ENCODE measurements at places on chromosomes 2 and 18.

DNA sequence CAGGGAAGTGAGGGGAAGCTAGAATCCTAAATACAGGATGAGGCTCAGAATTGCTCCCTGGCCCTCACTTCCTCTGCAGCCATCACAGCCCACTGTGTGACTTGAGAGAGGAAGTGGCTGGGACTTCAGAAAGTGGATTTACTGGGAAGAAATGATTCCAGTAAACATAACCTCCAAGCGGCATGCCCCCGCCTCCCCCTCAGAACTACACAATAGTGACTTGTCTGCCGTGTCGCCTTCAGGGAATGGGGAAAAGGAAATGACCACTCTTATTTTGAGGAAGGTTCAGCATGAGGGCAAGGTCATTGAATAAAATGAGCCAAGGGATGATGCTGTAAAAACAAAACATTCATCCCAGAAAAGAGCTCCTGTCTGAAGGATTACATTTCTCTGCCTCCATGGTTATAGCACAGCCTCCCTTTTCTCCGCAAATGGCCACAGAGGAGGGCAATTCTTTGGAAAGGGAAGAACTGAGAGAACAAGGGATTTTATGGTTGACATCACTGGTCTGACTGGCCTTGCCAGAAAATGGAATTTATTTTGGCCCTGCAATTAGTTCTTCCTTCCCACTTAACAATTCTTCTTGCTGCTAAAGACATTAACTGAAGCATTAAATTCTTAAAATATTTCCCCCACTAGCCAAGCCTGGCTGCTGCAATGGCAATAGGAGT, 78.9 kb upstream of the DAPL1 start:
- no peak overlapping the region for H3K4me3 ChIP-seq
- no peaks in the 10 kb centered on the region for H3K27me3 ChIP-seq
- no peaks in the 10 kb centered on the region for H3K36me3 ChIP-seq
- no peak for DNase-seq

GRCh38 chr2:241279828-241280227, 35.6 kb downstream of the HDLBP start:
- no peaks in the 10 kb centered on the region for H3K27me3 ChIP-seq
- no peaks in the 10 kb centered on the region for H3K36me3 ChIP-seq
- no peaks in the 10 kb centered on the region for H3K4me1 ChIP-seq
- H3K4me3 ChIP-seq = no peak overlapping the region
- DNase-seq = no peak

DNA sequence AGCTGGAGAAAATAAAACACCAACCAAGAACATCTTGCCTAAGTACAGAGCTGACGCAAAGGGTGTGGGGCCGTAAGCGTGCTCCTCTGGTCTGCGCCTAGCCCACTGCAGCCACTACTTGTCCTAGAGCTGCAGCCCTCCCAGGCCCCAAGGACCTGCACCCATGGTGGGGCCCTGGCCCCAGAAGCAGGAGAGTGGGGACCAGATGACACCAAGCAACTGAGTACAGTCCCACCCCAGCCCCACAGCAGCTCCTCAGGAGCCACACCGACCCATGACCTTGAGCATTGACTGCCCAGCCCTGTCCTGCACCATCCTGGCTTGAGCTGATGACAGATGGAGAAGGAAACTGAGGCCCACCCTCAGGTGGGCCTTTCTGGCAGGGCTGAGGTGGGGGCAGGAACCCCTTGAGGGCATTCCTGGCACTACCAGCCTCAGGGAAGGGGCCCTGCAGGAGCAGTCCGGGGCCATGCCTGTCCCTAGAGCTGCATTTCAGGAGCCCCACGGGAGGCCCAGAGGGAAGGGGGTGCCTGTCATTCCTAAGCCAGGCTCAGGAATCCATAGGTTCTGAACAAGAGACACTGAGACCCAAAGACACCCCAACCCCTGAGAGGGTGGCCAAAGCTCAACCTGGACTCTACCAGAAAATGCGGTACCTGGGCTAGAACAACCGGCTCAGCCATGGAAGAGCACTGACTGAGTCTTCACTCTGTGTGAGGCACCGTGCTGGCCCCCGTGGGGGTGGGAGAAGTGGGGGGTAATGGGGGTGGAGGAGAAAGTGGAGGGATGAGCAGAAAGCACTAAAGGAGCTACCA, 4.9 kb downstream of the KIF1A start:
- no peak overlapping the region for H3K4me3 ChIP-seq
- no peaks in the 10 kb centered on the region for H3K4me1 ChIP-seq
- H3K27me3 ChIP-seq = no peaks in the 10 kb centered on the region
- no peaks in the 10 kb centered on the region for H3K36me3 ChIP-seq

DNA sequence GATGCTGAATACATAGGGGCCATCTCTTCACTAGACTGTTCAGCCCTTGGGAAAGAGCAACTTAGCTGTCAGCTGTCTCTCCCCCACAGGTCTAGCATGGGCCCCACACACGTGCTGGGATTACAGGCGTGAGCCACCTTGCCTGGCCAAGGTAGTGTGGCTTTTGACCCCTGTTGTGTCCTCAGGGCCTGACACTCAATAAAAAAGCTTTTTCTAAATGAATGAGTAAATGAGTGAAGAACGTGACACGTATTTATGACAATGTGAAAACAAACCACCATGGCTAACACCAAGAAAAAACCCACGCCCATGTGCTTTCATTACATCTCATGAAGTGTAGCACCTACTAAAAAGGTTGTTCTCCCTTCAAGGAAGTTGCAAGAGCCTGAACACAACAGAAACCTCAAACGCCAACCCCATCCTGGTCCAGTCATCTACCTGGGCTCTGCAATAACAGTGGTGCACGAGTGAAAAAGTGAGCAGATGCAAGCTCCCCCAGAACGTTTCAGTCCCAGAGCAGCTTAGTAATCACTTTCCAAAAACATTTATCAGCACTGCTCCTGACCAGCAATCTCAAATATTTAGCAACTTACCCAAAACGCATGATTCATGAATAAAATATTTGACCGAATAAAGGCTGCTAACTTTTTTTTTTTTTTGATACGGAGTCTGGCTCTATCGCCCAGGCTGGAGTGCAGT, 3.4 kb downstream of the WDFY1 start:
- no peak overlapping the region for H3K27ac ChIP-seq
- no peak for DNase-seq
- H3K27me3 ChIP-seq = no peaks in the 10 kb centered on the region
- no peaks in the 10 kb centered on the region for H3K36me3 ChIP-seq
- H3K4me1 ChIP-seq = peaks cover 25% of the 10 kb centered on the region

DNA sequence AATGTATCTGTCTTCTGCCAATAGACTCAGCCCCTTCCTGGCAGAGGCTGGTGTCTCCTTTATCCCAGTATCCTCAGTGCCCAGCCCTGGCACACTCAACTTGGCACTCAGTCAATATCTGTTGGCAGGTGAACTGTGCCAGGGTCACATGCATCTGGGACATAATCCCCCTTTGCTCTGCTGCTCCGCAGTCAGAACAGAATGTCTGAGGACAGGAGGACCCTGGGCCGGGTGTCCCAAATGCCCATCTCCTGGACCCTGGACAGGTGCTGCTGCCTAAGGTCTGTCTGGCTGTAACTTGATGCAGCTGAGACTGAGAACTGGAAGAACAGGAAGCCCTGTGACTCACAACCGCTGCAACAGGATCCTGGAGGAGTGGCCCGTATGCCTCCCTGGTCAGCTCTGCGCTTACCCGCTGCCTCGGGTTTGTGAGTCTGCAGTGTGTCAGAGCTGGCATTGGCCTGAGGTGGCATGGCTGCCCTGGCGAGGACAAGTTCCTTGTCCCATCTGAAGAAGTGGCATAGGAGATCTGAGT, 11.4 kb downstream of the HK2 start:
- no peaks in the 10 kb centered on the region for H3K36me3 ChIP-seq
- H3K4me3 ChIP-seq = no peak overlapping the region
- H3K27ac ChIP-seq = peak overlapping the region; percentile 83
- H3K27me3 ChIP-seq = no peaks in the 10 kb centered on the region

DNA sequence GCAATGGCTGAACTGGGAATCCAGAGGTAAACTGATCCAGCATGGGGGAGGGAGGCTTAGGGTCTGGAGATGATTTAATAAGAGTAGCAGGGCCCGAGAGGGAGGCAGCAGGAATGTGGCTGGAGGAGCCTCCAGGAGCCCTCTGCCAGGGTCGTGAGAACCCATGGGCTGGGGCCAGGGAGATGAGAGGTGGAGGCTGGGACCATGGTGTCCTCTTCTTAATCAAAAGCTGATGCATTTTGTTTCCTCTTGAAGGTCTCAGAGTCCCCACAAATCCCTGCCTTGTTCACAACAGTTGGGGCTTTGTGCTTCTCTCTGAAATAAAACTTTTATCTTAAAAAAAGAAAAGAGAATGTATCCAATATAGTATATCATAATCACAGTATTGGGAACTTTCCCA, 123.7 kb upstream of the ZNF516 start:
- no peaks in the 10 kb centered on the region for H3K36me3 ChIP-seq
- H3K4me1 ChIP-seq = peaks cover 10% of the 10 kb centered on the region
- no peak for DNase-seq
- no peak overlapping the region for H3K4me3 ChIP-seq

GRCh38 chr2:109699646-109700045, 85.5 kb downstream of the SOWAHC start:
- H3K36me3 ChIP-seq = no peaks in the 10 kb centered on the region
- no peaks in the 10 kb centered on the region for H3K4me1 ChIP-seq
- H3K4me3 ChIP-seq = no peak overlapping the region

GRCh38 chr2:121903037-121903689, 147.7 kb downstream of the TSN start:
- no peaks in the 10 kb centered on the region for H3K36me3 ChIP-seq
- H3K4me3 ChIP-seq = no peak overlapping the region
- H3K4me1 ChIP-seq = no peaks in the 10 kb centered on the region
- no peaks in the 10 kb centered on the region for H3K27me3 ChIP-seq
- H3K27ac ChIP-seq = no peak overlapping the region
- no peak for DNase-seq

- H3K27me3 ChIP-seq = no peaks in the 10 kb centered on the region
- no peak overlapping the region for H3K4me3 ChIP-seq
- no peak for DNase-seq
- H3K4me1 ChIP-seq = no peaks in the 10 kb centered on the region
- no peak overlapping the region for H3K27ac ChIP-seq
Observed at GRCh38 chr2:55530539-55531081, 11.1 kb downstream of the CFAP36 start.

- H3K4me3 ChIP-seq = no peak overlapping the region
- no peaks in the 10 kb centered on the region for H3K36me3 ChIP-seq
- peaks cover 4% of the 10 kb centered on the region for H3K4me1 ChIP-seq
- no peak overlapping the region for H3K27ac ChIP-seq
Observed at GRCh38 chr2:72920318-72921087, 3.2 kb downstream of the EMX1 start.

- H3K36me3 ChIP-seq = no peaks in the 10 kb centered on the region
- no peak overlapping the region for H3K4me3 ChIP-seq
- H3K27ac ChIP-seq = no peak overlapping the region
- DNase-seq = no peak
Observed at GRCh38 chr2:168929031-168929430, 27.9 kb downstream of the G6PC2 start.

- no peak overlapping the region for H3K27ac ChIP-seq
- DNase-seq = no peak
- H3K36me3 ChIP-seq = no peaks in the 10 kb centered on the region
- H3K27me3 ChIP-seq = no peaks in the 10 kb centered on the region
Observed at GRCh38 chr2:6602471-6602870, 263.2 kb downstream of the CMPK2 start.

DNA sequence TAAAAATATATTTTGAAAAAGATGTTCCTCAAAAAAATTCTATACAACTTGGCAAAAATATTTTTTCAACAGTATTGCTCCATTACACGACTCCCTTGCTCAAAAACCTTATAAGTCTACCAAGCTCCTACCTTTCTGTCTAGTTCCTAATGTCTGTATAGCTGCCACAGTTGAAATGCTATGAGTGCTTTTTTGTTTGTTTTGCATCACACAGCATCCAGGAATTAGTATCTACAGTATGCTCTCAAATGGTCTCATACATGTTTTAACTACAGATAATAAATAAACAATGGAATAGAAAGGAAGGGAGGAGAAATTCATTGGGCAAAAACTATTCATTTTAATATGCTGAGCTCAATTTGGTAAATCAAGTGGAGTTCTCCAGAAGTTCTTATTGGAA, 17.3 kb downstream of the ACADL start:
- H3K27me3 ChIP-seq = no peaks in the 10 kb centered on the region
- H3K4me3 ChIP-seq = no peak overlapping the region
- no peaks in the 10 kb centered on the region for H3K36me3 ChIP-seq
- DNase-seq = no peak
- no peak overlapping the region for H3K27ac ChIP-seq

DNA sequence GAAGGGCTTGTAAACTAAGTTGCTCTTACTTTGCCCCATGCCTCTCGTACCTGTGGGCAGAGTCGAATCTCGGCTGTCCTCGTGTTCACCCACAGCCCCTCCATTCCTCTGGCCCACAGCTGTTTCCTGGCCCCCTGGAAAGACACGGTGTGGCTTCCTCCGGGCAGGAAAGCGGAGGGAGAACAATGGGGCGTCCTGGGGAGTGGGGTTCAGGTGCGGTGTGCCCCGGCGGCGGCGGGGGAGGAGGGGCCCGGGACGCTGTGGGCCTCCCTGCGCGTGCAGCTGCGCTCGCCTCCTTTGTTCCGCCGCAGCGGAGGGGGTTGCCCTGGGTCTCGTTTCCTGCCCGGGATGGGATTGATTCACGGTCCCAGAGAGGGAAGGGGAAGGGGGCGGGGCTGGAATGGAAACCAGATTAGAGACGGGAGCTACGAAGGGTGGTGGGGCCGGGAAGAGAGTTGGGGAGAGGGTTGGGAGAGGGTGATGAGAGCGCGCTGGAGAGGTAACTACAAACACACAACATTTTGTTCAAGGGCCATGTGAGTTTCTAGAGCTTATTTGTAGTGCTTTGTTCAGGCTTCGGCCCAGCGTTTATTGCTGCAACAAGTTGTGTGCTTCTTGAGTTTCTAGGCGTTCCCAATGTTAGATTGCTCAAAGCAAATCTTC, 796 bp downstream of the MYO1B start:
- no peaks in the 10 kb centered on the region for H3K27me3 ChIP-seq
- no peaks in the 10 kb centered on the region for H3K36me3 ChIP-seq
- peak overlapping the region; percentile 91 for H3K27ac ChIP-seq
- peak overlapping the region; percentile 93 for H3K4me3 ChIP-seq
- H3K4me1 ChIP-seq = peaks cover 19% of the 10 kb centered on the region
- peak; percentile 79 for DNase-seq

Measured in pancreas (tissue), 10 donors.